ENCODE measurements at places on chromosomes 2 and 18. TPM values are rescaled to one million over a fixed set of nuclear protein-coding genes. Genes with fewer than 3 reads are reported as not detected.

DNA sequence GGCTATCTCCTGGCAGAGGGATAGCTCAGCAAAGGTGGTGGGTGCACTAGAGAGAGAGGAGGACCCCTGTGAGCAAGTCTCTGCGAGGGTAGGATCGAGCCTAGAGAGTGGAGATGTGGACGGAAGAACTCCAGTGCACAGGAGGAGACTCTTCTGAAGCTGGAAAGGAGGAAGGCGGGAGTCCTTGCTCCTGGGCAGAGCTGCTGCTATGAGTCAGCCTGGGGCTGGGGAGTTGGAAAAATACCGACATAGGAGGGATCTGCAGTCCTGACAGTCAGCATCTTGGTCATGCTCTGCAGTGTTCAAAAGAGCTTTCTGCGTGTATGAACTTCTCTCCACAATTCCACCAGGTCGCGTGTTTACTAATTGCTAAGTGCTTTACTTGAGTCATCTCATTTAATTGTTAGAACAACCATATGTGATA lies 233.8 kb downstream of the LDLRAD4 start:
- peaks cover 46% of the 10 kb centered on the region for H3K4me1 ChIP-seq
- H3K27me3 ChIP-seq: no peaks in the 10 kb centered on the region
- DNase-seq: no peak
- H3K27ac ChIP-seq: peak overlapping the region; percentile 60
- H3K36me3 ChIP-seq: no peaks in the 10 kb centered on the region
- no peak overlapping the region for H3K4me3 ChIP-seq

Gene NEB
- 0.40 TPM for total RNA-seq

- H3K27me3 ChIP-seq: no peaks in the 10 kb centered on the region
- H3K4me3 ChIP-seq: no peak overlapping the region
- H3K36me3 ChIP-seq: peaks cover 18% of the 10 kb centered on the region
- DNase-seq: no peak
- H3K27ac ChIP-seq: peak overlapping the region; percentile 69
- H3K4me1 ChIP-seq: peaks cover 16% of the 10 kb centered on the region
These were observed 23.2 kb downstream of the CENPO start for GRCh38 chr2:24816404-24816803.

Gene SCN9A
- 6.8 TPM for total RNA-seq

GRCh38 chr2:230956827-230957755 lies 32.0 kb upstream of the GPR55 start:
- H3K4me3 ChIP-seq: peak overlapping the region; percentile 78
- H3K4me1 ChIP-seq: peaks cover 13% of the 10 kb centered on the region
- DNase-seq: no peak
- H3K36me3 ChIP-seq: no peaks in the 10 kb centered on the region

DNA sequence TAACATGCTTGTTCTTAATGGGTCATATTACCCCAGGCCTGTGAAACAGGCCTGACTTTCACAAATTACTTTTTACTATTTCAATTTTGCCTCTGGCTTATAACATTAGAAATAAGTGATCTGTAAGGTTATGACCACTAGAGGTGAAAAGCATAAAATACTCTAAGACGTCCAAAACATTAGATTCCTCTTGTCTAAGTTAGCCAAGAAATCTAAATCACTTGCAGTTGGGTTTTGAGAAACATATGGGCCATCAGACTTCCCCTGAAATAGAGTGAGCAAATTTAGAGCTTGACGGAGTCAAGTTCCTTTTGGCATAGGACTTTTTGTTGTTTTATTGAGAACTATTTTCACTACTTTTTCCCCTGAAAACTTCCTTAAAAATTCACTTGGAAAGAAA lies 32.7 kb upstream of the RIT2 start:
- DNase-seq: no peak
- H3K4me1 ChIP-seq: no peaks in the 10 kb centered on the region
- no peak overlapping the region for H3K27ac ChIP-seq
- no peaks in the 10 kb centered on the region for H3K36me3 ChIP-seq
- no peaks in the 10 kb centered on the region for H3K27me3 ChIP-seq

GRCh38 chr2:208545403-208546042 lies 138.9 kb downstream of the PTH2R start:
- no peak overlapping the region for H3K27ac ChIP-seq
- no peaks in the 10 kb centered on the region for H3K27me3 ChIP-seq
- DNase-seq: no peak

GRCh38 chr18:57353940-57354461 lies 1.6 kb downstream of the ST8SIA3 start:
- no peaks in the 10 kb centered on the region for H3K36me3 ChIP-seq
- no peak overlapping the region for H3K27ac ChIP-seq

Data from osteocyte (in vitro differentiated cells).